8988T (cell line): ENCODE measurements at places on chromosomes 3 and 15.

GRCh38 chr3:62839748-62840147 is 35.5 kb downstream of the CADPS start:
- no peak for DNase-seq

- no peak for DNase-seq
Observed at GRCh38 chr15:99703603-99704443, 29.4 kb downstream of the LYSMD4 start.

GRCh38 chr15:29134641-29135308 is 134.8 kb downstream of the NSMCE3 start:
- no peak for DNase-seq

DNA sequence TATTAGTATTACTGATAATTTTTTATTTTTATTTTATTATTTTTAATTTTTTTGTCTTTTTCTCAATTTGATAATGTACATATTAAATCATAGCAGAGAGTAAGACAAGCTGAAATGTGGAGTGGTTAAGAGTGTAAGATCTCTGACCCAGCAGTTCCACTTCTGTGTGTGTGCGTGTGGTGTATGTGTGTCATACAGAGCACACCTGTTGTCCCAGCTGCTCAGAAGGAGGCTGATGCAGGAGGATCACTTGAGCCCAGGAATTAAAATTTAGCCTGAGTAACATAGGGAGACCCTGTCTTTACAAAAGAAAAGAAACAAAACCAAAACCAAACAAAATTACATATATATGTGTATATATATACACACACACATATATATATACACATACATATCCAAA is 1.4 kb upstream of the CIDEC start:
- DNase-seq, result no peak
